ENCODE measurements at places on chromosomes 12 and 14. TPM values are rescaled to one million over a fixed set of nuclear protein-coding genes. Genes with fewer than 3 reads are reported as not detected.

Gene CBLN3
- total RNA-seq, result 2.5 TPM

Gene ERBB3
- total RNA-seq, result 35.2 TPM

Gene CPM
- 12.3 TPM for total RNA-seq

Gene GLS2
- total RNA-seq, result 7.2 TPM

Gene KRT86
- total RNA-seq, result 0.07 TPM
